ENCODE measurements at places on chromosomes 7 and 10. TPM values are rescaled to one million over a fixed set of nuclear protein-coding genes. Genes with fewer than 3 reads are reported as not detected.

GRCh38 chr7:74235518-74236268 is 18.5 kb downstream of the RFC2 start:
- H3K27me3 ChIP-seq = no peaks in the 10 kb centered on the region
- DNase-seq = no peak
- H3K36me3 ChIP-seq = peaks cover 78% of the 10 kb centered on the region
- no peak overlapping the region for H3K4me3 ChIP-seq

GRCh38 chr7:24141874-24142509 is 142.0 kb upstream of the NPY start:
- peak; percentile 39 for DNase-seq
- H3K4me3 ChIP-seq = no peak overlapping the region
- peak overlapping the region; percentile 11 for H3K27ac ChIP-seq
- H3K4me1 ChIP-seq = peaks cover 17% of the 10 kb centered on the region
- H3K36me3 ChIP-seq = no peaks in the 10 kb centered on the region

DNA sequence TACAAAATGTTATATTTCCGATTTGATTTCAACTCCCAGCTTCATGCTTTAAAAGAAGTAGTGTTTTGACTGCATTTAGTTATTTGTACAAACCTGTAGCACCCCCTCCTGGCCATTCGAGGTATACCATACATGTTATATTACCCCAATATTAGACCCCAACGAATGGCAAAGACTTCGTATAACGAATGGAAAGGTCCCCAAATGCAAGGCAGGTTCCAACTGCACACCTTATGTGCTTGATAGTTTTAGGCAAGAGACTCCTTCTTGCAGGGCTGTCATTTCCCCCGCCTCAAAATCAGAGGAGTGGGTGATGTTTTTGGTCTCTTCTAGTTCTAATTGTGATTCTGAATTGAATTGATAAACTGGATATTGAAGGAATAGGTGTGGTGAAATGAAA is 101.1 kb upstream of the TARP start:
- DNase-seq = peak; percentile 53
- no peak overlapping the region for H3K4me3 ChIP-seq
- no peaks in the 10 kb centered on the region for H3K36me3 ChIP-seq
- H3K27me3 ChIP-seq = no peaks in the 10 kb centered on the region
- H3K4me1 ChIP-seq = peaks cover 5% of the 10 kb centered on the region

DNA sequence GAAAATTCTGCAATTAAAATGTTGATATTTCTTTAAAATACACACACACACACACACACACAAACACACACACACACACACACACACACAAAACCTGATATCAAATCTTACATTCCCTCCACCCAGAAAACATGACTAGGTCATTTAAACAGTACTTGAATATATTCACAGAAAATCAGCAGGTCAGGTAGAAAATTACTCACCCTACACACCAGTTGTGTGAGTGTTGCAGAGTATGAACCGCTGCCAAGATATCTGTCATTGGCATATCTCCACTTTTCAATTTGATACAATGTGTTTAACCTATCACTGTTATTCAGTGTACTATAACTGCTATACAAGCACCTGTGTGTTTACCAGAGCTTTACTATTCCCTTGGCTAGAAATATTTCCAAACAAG is 283.6 kb upstream of the LRRTM3 start:
- H3K27me3 ChIP-seq = no peaks in the 10 kb centered on the region
- H3K4me1 ChIP-seq = no peaks in the 10 kb centered on the region
- DNase-seq = no peak
- no peak overlapping the region for H3K4me3 ChIP-seq
- no peaks in the 10 kb centered on the region for H3K36me3 ChIP-seq
- no peak overlapping the region for H3K27ac ChIP-seq

- H3K27ac ChIP-seq = no peak overlapping the region
- DNase-seq = peak; percentile 69
- no peaks in the 10 kb centered on the region for H3K4me1 ChIP-seq
- H3K4me3 ChIP-seq = no peak overlapping the region
- H3K27me3 ChIP-seq = no peaks in the 10 kb centered on the region
- no peaks in the 10 kb centered on the region for H3K36me3 ChIP-seq
These were observed 305.1 kb upstream of the CSTF2T start for GRCh38 chr10:52004342-52004949.

- H3K27me3 ChIP-seq = no peaks in the 10 kb centered on the region
- no peak overlapping the region for H3K4me3 ChIP-seq
- H3K36me3 ChIP-seq = no peaks in the 10 kb centered on the region
- DNase-seq = peak; percentile 89
- H3K4me1 ChIP-seq = peaks cover 27% of the 10 kb centered on the region
These were observed 43.2 kb downstream of the CCNY start for GRCh38 chr10:35379226-35380137.

- H3K27ac ChIP-seq = no peak overlapping the region
- peaks cover 67% of the 10 kb centered on the region for H3K36me3 ChIP-seq
- H3K4me1 ChIP-seq = peaks cover 7% of the 10 kb centered on the region
- no peak for DNase-seq
These were observed 15.4 kb downstream of the SEC24C start for GRCh38 chr10:73759512-73760115.

- H3K27me3 ChIP-seq = no peaks in the 10 kb centered on the region
- peaks cover under 1% of the 10 kb centered on the region for H3K36me3 ChIP-seq
- no peak overlapping the region for H3K27ac ChIP-seq
- no peaks in the 10 kb centered on the region for H3K4me1 ChIP-seq
These were observed 64.1 kb downstream of the DOCK1 start for GRCh38 chr10:126969310-126969709.

GRCh38 chr10:88246675-88247074 is 336.4 kb downstream of the RNLS start:
- peak overlapping the region; percentile 32 for H3K27ac ChIP-seq
- H3K4me3 ChIP-seq = no peak overlapping the region
- no peaks in the 10 kb centered on the region for H3K27me3 ChIP-seq
- DNase-seq = no peak
- peaks cover 37% of the 10 kb centered on the region for H3K4me1 ChIP-seq
- H3K36me3 ChIP-seq = no peaks in the 10 kb centered on the region

DNA sequence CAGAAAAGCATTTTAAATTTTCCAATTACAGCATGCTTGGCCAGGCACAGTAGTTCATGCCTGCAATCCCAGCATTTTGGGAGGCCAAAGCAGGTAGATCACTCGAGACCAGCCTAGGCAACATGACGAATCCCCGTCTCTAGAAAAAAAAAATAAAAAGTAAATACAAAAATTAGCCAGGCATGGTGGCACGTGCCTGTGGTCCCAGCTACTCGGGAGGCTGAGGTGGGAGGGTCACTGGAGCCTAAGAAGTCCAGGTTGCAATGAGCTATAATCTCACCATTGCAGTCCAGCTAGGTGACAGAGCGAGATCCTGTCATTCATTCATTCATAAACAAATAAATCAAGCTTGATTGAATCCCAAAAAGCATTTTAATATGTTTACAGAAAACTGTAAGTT is 234.9 kb downstream of the PARD3 start:
- H3K27me3 ChIP-seq = no peaks in the 10 kb centered on the region
- H3K27ac ChIP-seq = no peak overlapping the region
- peaks cover 2% of the 10 kb centered on the region for H3K4me1 ChIP-seq
- no peaks in the 10 kb centered on the region for H3K36me3 ChIP-seq
- no peak for DNase-seq

DNA sequence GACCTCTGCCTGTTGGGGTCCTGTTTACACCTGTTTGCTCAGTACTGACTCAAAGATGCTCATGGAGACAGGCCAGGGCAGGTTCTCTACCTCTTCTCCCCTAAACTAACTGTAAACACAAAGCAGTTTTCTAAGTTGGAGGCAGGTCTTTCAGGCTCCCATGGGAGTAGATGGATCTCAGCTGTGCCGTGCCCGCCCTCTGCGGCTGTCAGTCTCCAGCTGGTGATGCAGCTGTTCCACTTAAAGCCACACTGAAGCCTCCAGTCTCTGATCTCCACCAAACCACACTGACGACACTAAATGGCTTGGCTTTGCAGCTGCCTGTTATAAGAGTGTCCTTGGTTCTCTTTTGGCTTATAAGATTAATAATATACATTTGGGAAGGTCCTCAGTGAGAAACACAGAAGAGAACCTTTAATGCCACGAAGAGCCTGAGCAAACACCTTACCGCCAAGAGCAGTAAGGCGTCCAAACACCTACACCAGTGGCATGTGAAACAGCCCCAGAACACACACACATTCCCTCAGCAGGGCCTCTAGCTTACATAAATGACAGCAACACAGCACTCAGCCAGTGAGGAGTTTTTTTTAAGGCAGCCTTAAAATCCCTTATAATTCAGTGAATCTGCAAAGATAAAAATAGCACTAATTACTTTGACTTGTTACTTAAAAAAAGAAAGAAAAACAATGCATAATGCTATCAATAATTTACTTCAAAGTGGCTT is 60.4 kb upstream of the KCNIP2 start:
- DNase-seq = peak; percentile 88
- H3K4me3 ChIP-seq = no peak overlapping the region
- no peaks in the 10 kb centered on the region for H3K27me3 ChIP-seq
- H3K4me1 ChIP-seq = peaks cover 16% of the 10 kb centered on the region
- peaks cover 3% of the 10 kb centered on the region for H3K36me3 ChIP-seq
- H3K27ac ChIP-seq = peak overlapping the region; percentile 67

DNA sequence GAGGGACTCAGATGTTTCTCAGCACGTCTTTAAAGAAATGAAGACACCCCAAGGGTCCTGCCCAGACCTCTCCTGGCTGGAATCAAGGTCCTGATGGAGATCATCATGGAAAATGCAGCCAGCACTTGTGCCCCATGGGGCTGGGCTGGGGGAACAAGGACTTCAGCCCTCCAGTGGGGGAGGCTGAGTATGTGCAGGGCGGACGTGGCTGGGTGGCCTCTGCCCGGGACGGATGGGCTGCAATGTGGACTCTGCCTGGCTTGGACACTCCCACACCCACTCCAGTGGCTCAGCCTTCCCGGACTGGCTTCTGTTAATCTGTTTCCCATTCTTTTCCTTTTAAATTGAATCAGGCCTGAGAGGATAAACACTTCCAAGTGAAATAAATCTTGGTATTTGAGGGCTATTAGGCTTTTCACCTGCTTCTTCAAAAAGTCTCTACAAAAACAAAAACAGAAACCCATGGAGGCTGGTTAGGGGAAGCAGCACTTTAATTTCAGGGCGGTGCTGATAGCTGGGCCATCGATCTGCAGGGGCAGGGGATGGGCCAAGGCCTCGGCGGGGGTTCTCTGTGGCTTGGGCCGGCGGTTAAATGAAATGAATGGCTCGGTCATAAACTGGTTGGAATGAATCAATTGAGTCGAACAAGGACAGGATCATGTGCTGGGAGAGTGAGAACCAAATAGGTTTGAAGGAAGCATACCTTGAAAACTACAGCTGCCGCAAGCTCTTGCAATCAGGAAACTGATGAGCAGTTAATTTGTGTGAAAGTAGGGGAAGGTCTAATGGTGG is 51.4 kb downstream of the ADARB2 start:
- H3K4me3 ChIP-seq = no peak overlapping the region
- H3K4me1 ChIP-seq = no peaks in the 10 kb centered on the region
- H3K36me3 ChIP-seq = no peaks in the 10 kb centered on the region
- no peaks in the 10 kb centered on the region for H3K27me3 ChIP-seq

The NACAD gene
- 2.3 TPM for total RNA-seq

The MORN4 gene
- 3.8 TPM for total RNA-seq

The GFRA1 gene
- 41.5 TPM for total RNA-seq

The PTF1A gene
- total RNA-seq = not detected

The FGL2 gene
- total RNA-seq = 21.7 TPM

The GDF2 gene
- total RNA-seq = not detected
